NB4 (cell line): ENCODE measurements at places on chromosomes 13 and 19.

- DNase-seq: peak; percentile 63
Measured at GRCh38 chr13:98576200-98576945, 534 bp downstream of the STK24 start.

DNA sequence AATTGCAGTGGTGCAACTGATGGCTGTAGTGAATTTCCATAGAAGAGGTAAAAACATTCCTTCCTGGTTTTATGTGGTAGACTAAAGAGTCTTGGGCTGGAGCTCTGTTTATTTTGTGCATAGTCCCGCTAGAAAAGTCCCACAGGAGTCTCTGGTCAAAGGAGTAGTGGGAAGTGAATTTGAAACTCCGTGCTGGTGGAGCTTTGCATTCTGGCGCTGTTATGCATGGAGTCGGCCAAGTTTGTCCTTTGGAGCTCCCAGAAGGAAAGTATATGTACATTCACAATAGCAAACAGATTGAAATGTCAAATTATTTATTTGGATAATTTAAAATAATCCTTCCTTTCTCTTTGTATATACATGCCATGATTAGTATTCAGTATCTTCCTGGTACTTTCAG lies 296.5 kb downstream of the LMO7 start:
- no peak for DNase-seq

DNA sequence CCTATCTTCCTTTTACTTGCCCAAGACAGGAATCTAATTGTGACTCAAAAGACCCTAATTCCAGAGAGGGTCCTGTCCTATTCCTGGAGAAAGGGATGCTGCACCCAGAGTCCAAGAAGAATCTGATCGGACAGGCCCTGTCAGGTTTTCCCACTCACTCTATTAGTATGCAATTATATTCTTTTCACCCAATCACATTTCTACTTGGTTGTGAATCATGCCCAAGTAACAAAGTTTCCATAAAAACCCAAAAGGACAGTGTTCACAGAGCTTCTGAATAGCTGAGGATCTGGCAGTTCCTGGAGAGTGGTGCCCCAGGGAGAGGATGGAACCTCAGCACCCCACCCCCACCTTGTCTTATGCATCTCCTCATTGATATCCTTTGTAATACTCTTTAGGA lies 135.3 kb upstream of the SLITRK5 start:
- DNase-seq: no peak

GRCh38 chr19:4140237-4140711 lies 13.2 kb upstream of the CREB3L3 start:
- DNase-seq: peak; percentile 64

- no peak for DNase-seq
Measured at GRCh38 chr13:49323344-49323743, 75.6 kb downstream of the CDADC1 start.

- DNase-seq: peak; percentile 87
Measured at GRCh38 chr13:46751811-46752635, 44.9 kb downstream of the ESD start.

DNA sequence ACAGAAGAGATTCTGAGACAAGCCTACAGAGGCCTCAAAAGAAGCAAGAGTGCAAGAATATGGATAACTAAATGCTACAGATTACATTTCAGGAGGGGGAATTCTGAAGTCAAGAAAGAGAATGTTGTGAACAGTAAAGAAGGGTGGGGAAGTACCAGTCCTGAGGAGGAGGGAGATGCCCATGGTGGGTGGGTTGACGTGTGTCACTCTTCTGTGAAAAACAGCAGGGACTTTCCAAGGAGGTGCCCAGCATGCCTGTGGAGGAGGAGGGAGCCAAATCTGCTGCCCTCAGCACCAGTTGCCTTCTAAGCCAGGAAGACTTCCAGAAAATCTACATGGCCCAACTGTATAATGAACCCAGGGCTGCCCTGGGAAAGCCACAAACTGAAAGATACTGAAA lies 87.7 kb downstream of the SGCG start:
- no peak for DNase-seq

- no peak for DNase-seq
Measured at GRCh38 chr13:53015971-53016370, 12.6 kb upstream of the OLFM4 start.

GRCh38 chr19:33005440-33005839 lies 33.4 kb downstream of the FAAP24 start:
- no peak for DNase-seq

DNA sequence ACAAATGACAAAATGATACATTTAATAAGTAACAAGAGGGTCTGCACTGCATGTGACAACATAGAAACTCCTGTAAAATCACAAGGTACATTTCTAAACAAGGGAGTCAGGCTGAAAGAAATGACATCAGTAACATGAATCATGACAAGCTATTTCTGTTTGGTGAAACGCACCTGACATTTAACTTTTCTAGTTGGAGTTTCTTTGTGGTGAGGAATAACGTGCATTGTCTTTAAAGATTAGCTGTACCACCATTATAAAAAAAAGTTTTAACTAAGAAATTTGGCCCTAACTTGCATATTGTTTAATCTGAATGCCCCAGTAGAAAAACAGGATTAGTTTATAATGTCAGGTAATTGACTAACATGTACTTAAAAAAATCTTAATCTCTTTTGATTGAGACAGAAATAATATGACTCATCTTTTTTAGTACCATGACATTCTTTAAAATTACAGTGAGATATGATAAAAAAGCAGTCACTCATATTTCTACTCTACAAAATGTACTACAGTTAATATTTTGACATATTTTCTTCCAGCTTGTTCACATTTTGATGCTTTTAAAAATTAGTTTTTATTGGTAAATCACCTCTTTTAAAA lies 418.2 kb downstream of the KLF12 start:
- no peak for DNase-seq

GRCh38 chr19:1037621-1038064 lies 2.3 kb upstream of the ABCA7 start:
- DNase-seq: no peak

GRCh38 chr19:56306016-56306415 lies 8.6 kb downstream of the ZSCAN5A start:
- DNase-seq: no peak

GRCh38 chr13:80262051-80262695 lies 78.8 kb downstream of the SPRY2 start:
- DNase-seq: peak; percentile 4

- DNase-seq: peak; percentile 74
Measured at GRCh38 chr19:49114630-49115363, 627 bp downstream of the LIN7B start.
